ENCODE measurements at places on chromosomes 12 and 14.

GRCh38 chr14:92546347-92547053 is 32.9 kb downstream of the RIN3 start:
- no peak for DNase-seq

GRCh38 chr12:131139363-131140068 is 185.8 kb downstream of the ADGRD1 start:
- no peak for DNase-seq

DNA sequence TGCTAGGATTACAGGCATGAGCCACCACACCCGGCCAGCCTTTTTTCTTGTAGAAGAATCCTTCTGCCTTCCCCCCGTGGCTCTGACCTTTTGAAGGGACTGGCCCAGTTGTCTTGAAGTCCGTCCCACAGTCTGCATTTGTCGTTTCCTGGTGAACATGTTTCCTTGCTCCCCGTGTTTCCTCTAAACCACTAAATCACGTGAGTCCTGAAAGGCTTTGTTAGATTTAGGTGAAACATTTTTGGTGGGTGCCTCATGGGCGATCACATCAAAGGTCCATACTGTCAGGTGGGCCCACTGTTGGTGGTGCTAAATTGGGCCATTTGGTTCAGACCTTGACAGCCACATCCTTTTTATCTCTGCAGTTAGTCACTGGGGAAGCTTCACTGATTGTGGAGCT is 26.3 kb downstream of the MLXIP start:
- no peak for DNase-seq

- DNase-seq = no peak
Measured at GRCh38 chr12:46406352-46407027, 33.9 kb upstream of the SLC38A2 start.

DNA sequence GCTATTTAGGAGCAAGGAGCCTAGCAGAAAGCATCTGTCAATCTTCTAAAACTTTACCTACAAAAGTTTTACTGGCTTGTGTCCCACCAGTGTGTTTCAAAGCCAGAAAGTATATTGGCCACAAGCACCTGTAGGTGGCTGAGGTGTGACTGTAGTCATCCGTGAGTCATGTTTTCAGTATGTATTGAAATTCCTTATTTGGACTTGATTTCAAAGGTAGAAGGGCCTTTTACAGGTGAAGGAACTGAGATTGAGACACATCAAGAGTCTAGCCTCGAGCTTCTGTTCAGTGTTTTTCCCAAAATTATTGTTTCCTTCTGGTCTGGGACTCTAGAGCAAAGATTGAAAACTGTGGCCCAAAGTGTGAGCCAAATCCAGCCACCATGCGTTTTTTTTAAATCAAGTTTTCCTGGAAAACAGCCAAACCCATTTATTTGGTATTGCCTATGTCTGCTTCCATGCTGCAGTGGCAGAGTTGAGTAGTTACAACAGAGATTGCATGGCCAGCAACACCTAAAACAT is 195.3 kb upstream of the BCL2L14 start:
- no peak for DNase-seq

- DNase-seq = no peak
Measured at GRCh38 chr14:92173668-92174067, 51.9 kb downstream of the CPSF2 start.

DNA sequence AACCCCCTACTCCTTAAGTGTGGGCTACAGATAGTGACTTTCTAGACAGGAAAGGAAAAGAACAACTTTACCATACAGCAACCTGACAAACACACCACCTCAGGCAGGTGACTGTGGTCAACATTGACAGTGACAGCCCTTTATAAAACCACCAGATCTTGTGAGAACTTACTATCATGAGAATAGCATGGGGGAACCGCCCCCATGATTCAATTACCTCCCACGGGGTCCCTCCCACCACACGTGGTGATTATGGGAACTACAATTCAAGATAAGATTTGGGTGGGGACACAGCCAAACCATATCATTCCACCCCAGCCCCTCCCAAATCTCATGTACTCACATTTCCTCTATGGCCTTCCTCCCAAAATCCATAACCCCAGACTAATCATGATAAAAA is 16.3 kb downstream of the OR10P1 start:
- no peak for DNase-seq

DNA sequence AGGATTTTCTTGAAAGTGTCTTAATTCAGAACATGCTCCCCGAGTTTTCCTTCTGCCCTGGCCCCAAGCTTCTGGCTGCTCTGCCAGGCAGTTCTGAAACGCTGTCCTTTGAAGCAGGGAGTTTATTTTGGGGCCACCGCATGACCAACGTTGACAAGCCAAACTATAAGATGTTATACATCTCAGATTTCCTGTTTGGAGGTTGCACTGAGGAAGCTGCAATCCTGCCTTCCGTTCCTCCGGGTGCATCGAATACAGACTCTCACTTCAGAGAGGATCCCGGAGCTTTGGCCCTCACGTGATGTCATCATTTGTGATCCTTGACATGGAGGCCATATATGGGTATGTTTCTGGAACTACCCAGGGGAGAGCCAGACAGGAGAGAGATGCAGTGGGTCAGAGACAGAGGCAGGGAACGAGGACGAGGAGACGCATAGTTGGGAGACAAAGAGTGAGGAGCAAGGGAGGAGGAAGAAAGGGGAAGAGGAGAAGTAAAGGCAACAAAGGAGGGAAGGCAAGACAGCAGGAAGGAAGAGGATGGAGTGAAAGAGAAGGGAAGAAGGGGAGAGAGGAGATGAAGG is at the start of gene ASB2:
Gene ASB2 (minus strand): TSS at position 94 of the 581 bp plus-strand sequence. CDS start 12,031 bp downstream, outside the sequence.
- DNase-seq = no peak

DNA sequence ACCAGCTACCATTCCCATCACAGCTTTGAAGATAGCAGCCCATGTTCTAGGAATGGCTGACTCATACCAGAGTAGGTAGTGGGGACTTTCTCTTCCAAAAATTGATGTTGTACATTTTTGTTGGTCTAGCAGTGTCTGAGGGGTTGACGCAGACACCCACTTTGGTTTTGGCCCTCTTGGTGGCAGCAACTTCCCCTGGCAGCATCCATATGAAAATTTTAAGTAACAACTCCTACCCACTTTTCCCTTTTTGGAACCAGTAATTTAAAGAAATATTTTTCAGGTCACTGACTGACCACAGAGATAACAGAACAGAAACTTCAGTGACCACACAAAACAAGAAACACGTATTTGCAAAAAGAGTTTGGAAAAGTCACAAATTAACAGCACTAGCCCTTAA is 162.0 kb upstream of the TMCC3 start:
- no peak for DNase-seq
